ENCODE measurements at places on chromosomes 6 and 20.

- DNase-seq = no peak
Measured at GRCh38 chr20:24999568-24999967, 7.0 kb upstream of the APMAP start.

DNA sequence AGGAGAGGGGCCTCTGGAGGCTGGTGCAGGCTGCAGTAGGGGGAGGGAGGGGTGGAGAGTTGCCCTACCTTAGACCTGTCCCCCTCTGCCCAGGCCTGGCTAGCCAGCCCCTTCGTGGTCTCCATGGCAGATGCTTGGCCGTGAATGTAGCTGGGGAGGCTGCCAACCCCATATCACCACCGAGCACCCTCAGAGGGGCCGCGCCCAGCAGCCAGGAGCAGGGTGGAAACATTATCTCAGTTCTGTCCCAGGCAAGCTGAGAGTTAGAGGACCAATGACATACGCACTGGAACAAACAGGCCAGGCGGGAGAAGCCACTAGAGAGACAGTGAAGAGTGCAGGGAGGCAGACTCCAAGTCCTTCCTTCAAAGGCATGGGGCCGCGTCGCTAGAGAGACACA is 66.5 kb downstream of the LRFN2 start:
- DNase-seq = no peak

GRCh38 chr6:33116841-33117711 is 41.3 kb downstream of the HLA-DPB1 start:
- DNase-seq = no peak

GRCh38 chr6:41022294-41022693 is 16.7 kb downstream of the UNC5CL start:
- DNase-seq = no peak

GRCh38 chr6:34302929-34303328 is 54.1 kb upstream of the SMIM29 start:
- DNase-seq = no peak

DNA sequence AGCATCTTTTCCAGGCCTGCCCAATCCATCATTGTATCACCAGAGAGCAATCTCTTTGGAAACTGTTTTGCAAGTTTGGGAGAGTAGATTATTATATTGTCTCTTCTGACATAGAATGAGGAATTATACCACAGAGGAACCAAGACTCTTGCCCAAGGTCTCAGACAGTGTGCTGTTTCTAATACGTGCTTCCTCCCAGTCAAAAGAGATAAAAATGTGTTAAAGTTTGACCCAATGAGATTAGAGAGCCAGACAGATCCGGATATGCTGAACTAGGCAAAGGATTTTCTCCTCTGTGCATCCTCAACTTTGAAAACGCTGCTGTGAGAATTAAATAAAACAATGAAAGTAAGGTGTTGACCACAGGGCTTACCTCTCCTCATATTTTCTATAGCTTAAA is 18.6 kb upstream of the NT5E start:
- DNase-seq = no peak

DNA sequence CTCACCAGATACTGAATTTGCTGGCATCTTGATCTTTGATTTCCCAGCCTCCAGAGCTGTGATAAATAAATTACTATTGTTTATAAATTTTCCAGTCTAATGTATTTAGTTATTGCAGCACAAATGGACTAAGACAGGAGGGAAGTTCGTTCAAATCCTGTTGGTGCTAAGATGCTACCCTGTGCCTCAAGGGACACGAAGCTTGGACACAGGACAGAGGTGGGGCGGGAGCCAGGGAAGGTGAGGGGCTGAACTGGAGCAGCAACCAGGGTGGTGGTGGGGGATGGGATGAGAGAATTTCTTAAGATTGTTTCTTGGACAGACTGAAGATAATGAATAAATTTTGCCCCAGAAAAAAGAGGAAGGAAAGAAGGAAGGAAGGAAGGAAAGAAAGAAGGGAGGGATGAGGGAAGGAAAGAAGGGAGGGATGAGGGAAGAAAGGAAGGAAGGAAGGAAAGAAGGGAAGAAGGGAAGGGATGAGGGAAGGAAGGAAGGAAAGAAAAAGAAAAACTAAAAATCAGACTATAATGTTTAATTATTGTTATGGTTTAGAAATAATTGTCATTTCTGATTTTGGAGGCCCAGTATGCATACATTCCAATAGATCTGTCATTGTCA is 127.2 kb downstream of the CDC5L start:
- no peak for DNase-seq

DNA sequence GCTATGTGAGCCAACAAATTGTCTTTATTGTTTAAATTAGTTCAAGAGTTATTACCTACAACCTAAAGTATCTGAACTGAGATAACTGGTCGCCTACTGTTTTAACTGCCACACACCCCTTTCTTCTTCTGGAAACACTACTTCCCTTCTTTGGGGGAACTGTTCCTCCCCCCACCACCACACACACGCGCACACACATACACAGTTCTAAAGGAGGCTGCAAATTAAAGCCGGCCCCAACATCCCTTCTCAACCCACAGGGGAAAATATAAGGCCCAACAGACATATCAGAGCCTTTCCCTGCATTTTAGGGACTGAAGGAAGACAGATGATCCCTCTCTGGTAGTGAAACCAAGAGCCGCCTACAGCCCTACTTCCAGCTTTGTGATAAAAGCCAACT is 348.0 kb upstream of the JARID2 start:
- DNase-seq = no peak

DNA sequence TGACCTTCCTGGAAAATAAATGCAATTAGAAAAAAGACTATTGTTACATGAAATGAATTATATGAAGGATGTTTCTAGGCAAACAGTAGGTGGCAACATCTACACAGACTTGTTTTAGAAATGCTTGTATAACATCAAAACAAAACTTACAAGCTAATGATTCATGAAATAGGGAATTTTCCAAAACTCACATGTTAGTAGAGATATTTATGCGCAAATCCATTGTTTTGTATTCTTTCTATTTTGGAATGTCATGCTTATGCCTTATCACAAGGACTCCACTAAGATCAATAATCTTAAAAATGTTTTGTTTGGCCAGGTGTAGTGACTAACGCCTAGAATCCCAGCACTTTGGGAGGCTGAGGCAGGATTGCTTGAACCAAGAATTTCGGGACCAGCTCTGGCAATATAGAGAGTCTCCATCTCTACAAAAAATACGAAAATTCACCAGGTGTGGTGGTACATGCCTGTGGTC is 32.3 kb upstream of the LGSN start:
- DNase-seq = no peak

- DNase-seq = no peak
Measured at GRCh38 chr6:143872201-143872600, 7.9 kb downstream of the ZC2HC1B start.

DNA sequence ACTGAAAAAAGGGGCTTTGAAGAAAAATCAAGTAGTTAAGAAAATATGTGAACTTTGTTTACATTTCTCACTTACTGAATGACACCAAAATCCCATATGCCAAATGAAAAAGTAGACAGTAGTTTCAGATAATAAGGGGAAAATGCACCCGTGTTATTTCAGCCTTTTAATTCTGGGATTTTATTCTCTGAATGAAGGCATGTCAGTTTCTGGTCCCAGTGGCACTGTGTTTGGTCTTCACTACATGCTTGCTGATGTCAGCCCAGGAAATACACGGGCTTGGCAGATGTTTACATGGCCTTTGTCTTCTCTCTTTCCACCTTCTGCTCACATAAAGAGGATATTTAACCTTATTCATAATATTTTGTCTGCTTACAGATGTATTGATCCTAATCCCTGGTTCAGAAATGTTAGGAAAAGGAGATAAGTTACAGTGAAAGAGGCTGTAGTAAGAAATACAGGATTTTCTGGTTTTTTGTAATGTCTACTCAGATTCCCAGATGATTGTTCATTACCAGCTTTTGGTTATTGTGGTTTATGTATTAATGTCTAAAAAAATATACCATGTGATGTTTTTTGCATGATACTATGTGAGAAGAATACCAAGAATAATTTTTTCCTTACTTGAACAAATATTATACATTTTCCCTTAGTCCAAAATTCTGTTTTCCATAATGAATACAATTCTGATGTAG is 27.7 kb downstream of the DSE start:
- DNase-seq = no peak

GRCh38 chr20:44186201-44186600 is 787 bp downstream of the JPH2 start:
- no peak for DNase-seq

- DNase-seq = no peak
Measured at GRCh38 chr20:30511322-30512030, 746.0 kb upstream of the DEFB115 start.

- no peak for DNase-seq
Measured at GRCh38 chr6:43807228-43808061, 37.4 kb downstream of the VEGFA start.

DNA sequence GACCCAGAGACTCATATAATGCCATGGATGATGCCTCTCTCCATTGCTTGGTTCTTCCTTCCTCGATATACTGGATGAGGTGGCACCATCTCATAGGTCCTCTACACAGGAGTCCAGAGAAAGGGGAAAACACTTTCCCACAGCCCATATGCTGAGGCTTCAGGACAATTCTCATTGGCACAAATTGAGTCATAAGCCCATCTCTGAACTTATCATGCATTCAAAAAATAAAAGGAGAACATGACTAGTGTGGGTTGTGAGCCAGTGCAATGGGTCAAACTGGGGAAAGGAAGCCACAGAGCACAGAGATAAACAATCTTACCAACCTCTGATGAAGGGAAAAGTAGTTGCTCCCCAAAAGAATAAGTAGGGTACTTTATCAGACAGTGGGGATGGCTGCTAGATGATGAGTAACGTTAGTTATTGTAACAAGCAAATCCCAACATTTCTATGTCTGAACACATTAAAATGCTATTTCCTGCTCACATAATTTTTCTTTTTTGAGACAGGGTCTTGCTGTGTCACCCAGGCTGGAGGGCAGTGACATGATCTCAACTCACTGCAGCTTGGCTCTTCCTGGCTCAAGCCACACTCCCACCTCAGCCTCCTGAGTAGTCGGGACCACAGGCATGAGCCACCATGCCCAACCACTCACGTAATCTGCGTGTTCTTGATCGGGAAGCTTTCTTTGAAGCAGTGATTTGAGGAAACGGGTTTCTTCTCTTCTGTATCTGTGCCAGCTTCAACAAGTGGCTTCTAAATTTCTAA is 27.0 kb downstream of the SOD2 start:
- no peak for DNase-seq

GRCh38 chr6:130159956-130160355 is 62.8 kb downstream of the SAMD3 start:
- DNase-seq = no peak

- no peak for DNase-seq
Measured at GRCh38 chr6:168196881-168197635, 118.0 kb upstream of the FRMD1 start.

DNA sequence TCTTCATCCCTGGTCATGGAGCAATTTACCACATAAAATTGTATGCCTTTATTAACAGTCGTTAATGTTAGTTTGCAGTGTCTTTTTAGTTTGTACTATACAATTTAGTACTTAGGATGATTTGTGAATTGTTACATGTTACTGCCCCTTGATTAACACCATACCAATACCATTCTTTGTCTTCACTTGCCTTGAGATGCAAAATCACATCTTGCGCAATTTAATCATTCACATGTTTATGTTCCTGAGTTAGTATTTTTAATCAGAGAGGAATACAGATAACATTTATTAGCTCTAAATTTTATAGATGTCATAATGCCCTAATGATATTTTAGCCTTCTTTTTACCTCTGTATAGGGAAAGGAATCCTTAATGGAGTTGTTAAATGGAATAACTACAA is 114.1 kb downstream of the SCAF8 start:
- no peak for DNase-seq

- no peak for DNase-seq
Measured at GRCh38 chr20:37886851-37887297, 16.1 kb upstream of the VSTM2L start.

- no peak for DNase-seq
Measured at GRCh38 chr20:3239867-3240775, 1.1 kb upstream of the SLC4A11 start.
